ENCODE measurements at places on chromosomes 6 and 20.

- no peak for DNase-seq
Measured at GRCh38 chr20:50837532-50838321, 42.9 kb downstream of the BCAS4 start.

DNA sequence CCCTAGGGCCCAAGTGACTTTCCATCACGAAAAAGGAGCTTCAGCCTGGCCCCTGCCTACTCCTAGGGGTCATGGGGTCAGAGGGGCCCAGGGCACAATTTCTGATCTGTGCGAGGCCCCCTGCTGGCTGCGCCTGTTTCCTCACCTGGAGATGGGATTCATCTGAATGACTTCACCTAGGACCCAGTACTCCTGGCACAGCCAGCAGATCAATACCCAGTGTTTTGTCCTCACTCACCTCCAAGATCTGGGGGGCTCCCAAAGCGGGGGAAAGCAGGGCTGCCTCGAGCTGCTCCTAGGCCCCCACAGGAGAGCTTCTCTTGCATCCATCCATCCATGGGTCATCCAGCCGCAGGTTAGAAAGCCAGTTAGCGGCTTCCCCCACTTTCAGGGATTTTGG lies 33.8 kb downstream of the CD40 start:
- no peak for DNase-seq

DNA sequence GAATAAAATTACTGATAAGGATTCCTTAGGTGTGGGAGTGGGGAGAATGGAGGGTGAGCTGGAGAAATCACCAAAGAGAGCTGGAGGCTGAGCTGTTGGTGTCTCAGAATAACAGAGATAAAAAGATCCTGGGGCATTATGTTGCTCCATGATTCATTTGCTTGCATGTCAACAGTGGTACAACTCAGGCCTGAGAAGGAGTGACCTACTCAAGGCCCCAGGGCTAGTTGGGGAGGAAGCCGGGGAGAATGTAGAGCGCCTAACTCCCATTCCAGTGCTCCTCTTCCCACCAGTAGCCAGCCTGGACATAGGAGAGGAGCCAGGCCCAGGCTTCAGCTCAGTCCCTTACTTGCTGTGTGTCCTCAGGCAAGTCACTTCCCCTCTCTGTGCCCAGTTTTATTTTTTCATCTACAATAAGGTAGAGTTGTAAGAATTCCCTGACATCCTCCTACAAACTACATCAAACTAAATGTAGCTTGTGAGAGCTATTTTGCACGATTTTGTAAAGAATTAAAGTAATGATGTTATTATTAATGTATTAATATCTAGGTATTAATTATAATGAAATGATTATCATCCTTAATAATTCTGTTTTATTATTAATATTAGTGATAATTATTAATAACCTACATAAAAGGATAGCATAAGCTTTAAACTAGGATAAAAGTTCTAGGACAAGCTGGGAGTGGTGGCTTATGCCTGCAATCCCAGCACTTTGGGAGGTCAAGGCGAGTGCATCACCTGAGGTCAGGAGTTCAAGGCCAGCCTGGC lies 250.9 kb upstream of the SULF2 start:
- no peak for DNase-seq

GRCh38 chr20:13844296-13844695 lies 59.5 kb downstream of the NDUFAF5 start:
- DNase-seq: no peak

DNA sequence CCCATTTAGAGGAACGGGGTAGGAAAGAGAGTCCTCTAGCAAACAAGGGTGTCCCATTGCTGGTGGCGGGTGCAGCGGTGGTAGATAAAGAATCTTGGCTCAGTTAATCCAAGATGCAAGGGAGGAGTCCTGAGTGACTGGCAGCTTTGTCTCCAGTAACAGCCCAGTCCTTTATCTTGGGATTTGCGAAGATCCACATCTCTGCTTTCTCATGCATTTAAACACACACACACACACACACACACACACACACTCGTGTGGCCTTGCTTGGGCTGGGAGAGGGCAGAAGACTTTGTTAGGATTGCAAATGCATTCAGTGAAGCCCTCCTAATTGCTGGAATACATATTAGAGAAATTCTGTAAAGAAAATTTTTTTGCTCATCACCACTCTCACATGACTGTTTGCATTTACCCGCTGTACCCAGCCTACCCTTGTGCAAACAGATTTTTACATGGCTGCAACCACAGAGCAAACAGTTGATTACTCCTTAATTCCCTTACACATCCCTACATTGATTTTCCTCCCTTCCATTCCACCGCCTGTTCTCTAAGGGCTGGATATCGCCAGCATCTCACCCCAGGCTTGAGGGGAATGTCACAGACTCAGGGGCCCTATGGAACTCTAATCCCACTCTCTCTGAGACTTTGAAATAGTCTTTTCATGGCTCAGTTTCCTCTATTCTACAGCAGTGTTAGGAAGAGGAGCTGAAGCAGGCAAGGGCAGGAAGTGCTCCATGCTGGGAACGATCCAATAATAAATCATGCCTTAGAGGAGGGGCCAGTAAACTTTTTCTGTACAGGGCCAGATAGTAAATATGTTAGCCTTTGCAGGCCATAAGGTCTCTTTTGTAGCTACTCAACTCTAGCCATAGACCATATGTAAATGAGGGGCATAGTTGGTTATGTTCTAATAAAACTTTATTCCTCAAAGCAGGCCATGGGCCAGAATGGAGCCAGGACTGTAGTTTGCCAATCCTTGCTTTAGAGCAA lies 3.5 kb downstream of the C6orf132 start:
- DNase-seq: no peak

- DNase-seq: no peak
Measured at GRCh38 chr6:4931530-4932227, 72.2 kb downstream of the RPP40 start.

DNA sequence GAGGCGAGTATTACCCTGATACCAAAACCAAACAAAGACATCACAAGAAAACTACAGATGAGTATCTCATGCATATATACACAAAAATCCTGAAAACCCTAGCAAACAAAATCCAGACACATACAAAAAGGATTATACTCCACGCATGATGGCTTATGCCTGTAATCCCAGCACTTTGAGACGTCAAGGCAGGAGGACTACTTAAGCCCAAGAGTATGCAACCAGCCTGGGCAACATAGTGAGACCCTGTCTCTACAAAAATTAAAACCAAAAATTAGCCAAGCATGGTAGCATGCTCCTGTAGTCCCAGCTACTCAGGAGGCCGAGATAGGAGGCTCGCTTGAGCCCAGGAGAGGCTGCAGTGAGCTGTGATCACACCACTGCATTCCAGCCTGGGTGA lies 32.4 kb downstream of the TRPC4AP start:
- no peak for DNase-seq

- DNase-seq: no peak
Measured at GRCh38 chr6:44012078-44012493, 115.2 kb downstream of the MRPL14 start.

GRCh38 chr6:63926950-63927927 lies 291.6 kb downstream of the PHF3 start:
- no peak for DNase-seq

DNA sequence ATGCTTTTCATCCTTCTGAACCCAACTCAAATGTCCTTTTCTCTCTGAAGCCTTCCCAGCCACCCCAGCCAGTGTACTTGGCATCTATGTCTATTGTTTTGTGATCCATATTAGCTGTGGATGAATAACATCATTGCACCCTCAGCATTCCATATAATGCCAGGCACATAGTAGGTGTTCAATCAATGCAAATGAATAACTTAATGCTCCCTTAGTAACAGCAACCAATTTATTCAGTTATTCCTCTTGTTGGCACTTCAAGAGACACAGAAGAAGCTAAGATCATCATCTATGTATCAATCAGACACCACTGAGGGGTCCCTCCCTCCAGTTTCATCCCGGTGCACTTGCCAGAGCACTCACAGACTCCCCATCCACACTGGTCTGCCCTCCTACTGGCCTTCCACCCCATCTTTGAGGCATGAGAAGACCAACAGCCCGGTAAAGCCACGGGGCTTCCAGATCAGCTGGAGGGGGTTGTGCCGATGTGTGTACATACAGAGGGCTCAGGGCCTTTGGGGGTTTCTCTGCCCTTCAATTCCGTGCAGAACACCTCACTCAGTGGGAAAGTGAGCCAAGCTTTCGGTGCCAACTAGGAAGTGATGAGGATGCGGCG lies 2.4 kb upstream of the TAF8 start:
- DNase-seq: no peak

GRCh38 chr6:120096696-120097260 lies 747.2 kb upstream of the MAN1A1 start:
- DNase-seq: no peak

DNA sequence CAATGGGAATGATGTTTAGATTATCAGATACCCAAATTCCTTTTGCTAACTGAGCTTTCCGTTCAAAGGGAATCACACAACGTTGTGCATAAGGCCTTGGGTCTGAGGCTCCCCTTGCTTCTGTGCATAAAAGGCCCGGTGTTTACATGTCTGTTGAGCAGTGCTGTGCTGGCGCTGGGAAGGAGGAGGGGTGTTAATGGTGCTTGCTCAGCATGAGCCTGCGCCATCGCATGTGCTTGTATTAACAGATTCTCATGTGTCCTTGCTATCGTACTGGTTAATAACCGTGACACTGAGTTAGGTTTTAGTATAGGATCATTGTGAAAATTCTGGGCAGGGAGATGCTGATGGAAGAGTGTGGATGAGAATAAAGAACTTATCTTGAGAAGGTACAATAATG lies 62.3 kb upstream of the TRAF3IP2 start:
- DNase-seq: no peak

- no peak for DNase-seq
Measured at GRCh38 chr20:48930035-48930434, 8.5 kb downstream of the ARFGEF2 start.

- DNase-seq: no peak
Measured at GRCh38 chr6:47105469-47106178, 63.5 kb upstream of the ADGRF1 start.

- no peak for DNase-seq
Measured at GRCh38 chr6:80282913-80283554, 176.6 kb downstream of the BCKDHB start.

GRCh38 chr20:61561111-61561830 lies 309.2 kb downstream of the CDH4 start:
- DNase-seq: no peak

- DNase-seq: no peak
Measured at GRCh38 chr6:7542065-7542873, 798 bp downstream of the DSP start.

- no peak for DNase-seq
Measured at GRCh38 chr20:38581013-38581412, at the start of gene ADIG. Gene ADIG (plus strand): TSS chr20:38581197. CDS start chr20:38581251, 54 bp downstream.

GRCh38 chr6:39999006-39999867 lies 65.0 kb upstream of the MOCS1 start:
- no peak for DNase-seq

GRCh38 chr6:166715065-166715464 lies 88.0 kb upstream of the RPS6KA2 start:
- no peak for DNase-seq

- DNase-seq: no peak
Measured at GRCh38 chr6:161908872-161909271, 635.0 kb upstream of the AGPAT4 start.

DNA sequence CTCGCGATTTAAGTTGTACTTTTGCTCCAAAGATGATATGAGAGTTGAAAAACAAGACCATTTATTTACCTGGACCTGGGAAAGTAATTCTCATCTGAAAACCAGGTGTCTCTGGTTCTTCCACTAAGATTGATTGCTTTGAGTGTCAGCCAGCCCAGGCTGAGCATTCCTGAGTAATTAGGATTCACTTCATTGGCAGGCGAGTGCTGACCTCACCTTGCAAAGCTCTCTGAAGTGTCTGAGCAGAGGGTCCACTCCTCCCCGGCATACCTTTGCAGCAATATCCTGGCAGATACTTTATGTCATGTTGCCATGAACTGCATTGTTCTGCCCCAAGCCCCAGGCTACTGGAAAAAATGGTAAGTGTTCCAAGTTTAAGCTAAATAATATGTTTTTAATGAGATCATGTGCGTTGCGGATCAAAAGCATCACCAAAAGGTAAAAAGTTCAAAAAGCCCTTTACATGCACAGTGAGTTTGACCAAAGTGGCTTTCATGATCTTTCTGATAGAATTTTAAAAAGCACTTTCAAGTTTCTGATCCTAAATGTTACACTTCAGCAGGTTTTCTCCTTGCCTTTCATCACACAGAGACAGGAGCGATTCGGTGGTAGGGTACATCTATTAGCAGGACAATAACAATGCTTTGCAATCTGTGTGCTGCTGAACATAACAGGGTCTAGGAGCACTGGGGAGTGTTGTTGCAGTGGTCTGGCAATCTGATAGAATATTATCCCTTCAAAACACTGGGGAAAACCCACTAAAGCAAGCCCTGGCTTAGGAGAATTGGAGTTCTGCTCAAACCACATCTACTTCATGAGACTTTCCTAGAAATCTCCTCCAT lies 127.8 kb upstream of the EEF1E1 start:
- DNase-seq: no peak

DNA sequence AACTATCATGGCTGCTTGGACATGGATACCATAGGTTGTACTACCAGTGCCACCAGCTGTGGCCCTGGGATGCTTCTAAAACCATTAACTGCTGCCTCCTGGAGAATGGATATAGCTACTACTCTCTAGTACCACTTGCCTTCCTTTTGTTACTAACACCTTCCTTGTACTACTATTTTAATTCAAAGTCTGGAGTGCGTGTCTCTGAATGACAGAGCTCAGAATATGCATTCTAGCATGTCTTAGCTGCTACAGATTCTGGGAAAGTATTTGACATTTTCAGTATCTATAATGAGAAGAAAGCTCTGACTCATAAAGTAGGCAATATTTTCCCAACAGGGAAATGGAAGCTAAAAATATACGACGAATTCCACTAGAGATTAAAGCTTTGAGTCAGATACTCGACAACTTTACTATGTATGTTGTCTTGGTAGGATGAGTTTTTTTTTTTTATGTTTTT lies 112.3 kb downstream of the PFDN4 start:
- DNase-seq: no peak

- DNase-seq: no peak
Measured at GRCh38 chr6:137651591-137652335, 157.6 kb upstream of the OLIG3 start.

GRCh38 chr6:16722630-16723029 lies 38.6 kb downstream of the ATXN1 start:
- no peak for DNase-seq

DNA sequence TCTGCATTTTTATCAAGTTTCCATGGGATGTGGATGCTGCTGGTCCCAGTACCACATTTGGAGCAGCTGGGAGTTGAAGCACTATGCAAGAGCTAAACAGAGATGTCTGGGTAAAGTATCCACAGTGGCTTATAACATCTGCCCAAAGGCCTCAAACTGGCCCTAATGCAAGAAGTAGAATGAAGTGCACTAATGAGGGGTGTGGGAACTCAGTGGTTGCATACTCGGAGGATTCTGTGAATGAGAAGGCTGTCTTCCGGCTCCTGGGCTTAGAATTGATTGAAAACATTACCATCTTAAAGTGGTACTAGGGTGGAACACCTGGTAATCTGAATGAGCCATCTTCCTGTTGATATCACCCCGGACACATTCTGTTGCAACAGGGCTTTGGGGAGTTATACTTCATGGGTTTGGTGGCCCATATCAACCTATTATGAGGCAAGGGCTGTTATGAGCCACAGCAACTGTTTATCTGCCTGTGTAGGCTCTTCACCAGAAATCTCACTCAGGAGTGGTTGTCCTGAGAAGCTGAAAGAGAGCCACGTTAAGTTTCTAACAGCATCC lies 54.7 kb upstream of the SNRPB2 start:
- DNase-seq: no peak

- no peak for DNase-seq
Measured at GRCh38 chr6:107290491-107290890, 168.9 kb downstream of the PDSS2 start.

- no peak for DNase-seq
Measured at GRCh38 chr20:63067266-63067635, 60.5 kb upstream of the BHLHE23 start.
